Stimulated activated CD8-positive, alpha-beta memory T cell treated with anti-CD3 and anti-CD28 coated beads, Interleukin-7, amount 100 ng/mL, for 1 hour (primary cell): ENCODE measurements at places on chromosomes 13 and 19.

DNA sequence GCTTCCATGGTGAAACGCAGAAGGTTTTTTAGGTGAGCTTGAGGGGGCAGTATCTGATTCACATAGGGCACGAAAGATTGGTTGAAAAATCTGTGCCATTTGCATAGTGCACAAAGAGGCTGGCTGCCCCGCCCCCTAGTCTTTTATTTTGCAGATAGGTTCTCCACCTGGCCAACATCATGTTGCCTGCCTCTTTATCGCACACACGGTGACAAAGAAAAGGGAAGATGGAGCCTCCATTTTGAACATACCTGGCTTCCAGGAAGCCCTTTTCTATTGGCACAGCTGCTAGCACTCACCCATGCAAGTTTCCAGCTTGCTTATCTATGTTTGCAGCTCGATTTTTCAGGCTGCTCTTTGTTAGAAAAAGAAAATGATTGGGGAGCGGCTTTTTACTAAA, 316.2 kb upstream of the KLHL1 start:
- DNase-seq: no peak

DNA sequence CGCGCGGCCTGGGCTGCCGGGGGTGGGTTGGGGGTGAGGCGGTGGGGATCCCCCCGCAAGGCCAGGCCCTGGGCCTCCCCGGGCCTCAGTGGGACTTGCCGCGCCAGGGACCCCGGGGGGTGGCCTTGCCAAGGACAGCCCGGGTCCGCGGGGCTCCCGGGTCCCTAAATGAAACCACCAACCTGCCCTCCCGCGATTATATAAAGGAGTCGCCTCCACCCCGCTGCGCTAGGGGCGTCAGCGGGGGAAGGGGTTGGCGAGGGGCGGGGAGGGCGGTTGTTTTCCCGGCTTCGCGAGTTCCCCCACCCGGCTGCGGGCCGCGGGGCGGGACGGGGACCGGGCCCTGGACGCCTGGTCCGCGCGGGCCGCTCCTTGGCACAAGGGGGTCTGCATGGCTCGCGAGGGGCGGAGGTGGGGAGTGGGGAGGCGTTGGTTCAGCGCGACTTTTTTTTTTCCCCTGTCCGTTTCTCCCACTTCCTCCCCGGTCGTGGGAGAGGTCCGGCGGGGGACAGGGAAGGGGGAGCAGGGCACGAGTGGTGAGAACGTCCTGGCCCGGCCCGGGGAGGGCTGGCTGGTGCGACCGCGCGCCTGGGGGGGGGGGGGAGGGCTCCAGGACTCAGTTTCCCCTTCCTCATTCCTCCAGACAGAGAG, 822 bp upstream of the ZBTB7A start:
- DNase-seq: no peak

DNA sequence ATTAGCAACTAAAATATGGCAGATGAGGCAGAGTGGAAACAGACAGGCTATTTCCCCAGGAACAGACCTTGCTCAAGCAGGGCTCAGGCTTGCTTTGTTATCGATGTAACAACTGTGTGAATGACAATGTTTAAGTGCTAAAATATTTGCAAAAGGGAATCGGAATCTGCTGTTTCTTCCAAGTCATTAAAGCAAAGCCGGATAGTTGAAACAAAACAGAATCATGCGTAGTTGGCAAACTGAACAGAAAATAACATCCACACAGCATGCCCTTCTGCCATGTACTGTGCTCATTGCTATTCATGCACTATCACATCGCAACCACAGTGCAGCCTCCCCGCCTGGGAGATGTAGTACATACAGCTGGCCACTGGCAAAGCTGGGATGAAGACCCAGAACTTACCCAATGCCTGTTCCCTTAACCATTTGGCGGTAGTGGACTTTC, 799.1 kb downstream of the DIAPH3 start:
- no peak for DNase-seq

GRCh38 chr13:25948910-25949309, 102.9 kb downstream of the SHISA2 start:
- no peak for DNase-seq

DNA sequence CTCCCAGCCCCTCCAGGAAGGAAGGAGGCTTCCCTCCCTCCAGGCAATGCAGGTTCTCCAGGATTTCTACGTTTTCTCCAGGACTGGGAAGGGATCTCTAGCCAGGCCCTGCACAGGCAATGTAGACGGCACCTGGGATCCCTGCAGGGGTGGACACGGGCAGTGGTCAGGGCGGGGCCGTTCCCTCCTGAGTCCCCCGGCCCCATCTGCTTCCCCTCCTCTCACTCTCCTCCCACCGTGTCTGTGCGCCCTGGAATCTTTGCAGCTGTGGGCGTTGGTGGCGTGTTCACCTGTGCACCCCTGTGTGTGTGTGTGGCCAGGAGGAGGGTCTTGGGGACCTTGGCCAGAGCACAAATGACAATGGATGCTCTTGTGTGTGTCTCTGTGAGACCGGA, 10.0 kb downstream of the NRTN start:
- no peak for DNase-seq

GRCh38 chr19:18832306-18833140, 764 bp downstream of the UPF1 start:
- no peak for DNase-seq

- no peak for DNase-seq
Observed at GRCh38 chr13:23356368-23356767, 77.1 kb downstream of the SACS start.

- DNase-seq: no peak
Observed at GRCh38 chr19:12834976-12835757, 788 bp upstream of the RTBDN start.
